K562 (cell line): ENCODE measurements at places on chromosomes 12 and 14.

GRCh38 chr12:48997719-48998496 lies 1.3 kb downstream of the DDN start:
- peak; percentile 79 for DNase-seq

DNA sequence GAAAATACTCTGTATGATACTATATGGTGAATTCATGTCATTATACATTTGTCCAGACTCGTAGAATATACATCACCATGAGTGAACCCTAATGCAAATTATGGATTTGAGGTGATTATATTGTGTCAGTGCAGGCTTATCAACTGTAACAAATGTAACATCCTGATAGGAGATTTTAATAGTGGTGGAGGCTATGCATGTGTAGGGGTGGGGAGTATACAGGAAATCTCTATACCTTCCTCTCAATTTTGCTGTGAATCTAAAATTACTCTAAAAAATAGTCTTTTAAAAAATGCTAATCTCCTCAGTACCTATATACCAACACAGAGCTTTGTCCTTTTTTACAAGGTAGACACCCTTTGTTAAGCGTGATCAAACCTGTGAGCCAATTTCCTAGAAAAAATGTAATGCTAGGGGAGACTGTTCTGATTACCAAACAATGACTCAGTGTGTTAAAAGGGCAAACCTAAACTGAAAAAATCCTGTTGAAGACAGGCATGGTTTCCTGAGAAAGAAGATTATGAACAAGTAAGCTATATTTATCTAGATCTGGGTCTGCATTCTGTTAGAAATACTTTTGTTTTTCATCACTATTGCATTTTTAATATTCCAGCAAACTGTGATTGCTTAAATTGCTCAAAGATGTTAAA lies 170.9 kb downstream of the DUSP6 start:
- no peak for DNase-seq

DNA sequence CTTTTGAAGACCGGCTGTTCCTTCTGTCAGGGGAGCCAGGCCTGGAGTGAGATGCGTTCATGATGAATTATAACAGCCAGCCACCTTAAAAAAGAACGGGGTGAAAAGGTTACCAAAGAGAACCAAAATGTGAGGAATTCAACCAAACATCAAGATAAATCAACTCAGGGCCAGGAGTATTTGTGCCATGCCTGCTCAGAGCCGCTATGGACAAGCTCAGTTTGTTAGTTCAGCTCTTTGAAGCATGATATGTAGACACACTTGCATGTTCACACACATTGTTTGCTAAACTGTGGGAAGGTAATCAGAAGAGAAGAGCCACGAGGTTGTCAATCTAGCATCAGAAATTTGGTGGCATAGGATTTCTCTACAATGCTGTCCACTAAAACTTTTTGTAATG lies 367.4 kb upstream of the TBX3 start:
- no peak for DNase-seq

- DNase-seq: no peak
Observed at GRCh38 chr12:30823156-30823699, 68.5 kb upstream of the CAPRIN2 start.

GRCh38 chr14:55340482-55340881 lies 69.3 kb downstream of the FBXO34 start:
- DNase-seq: no peak

GRCh38 chr12:48512855-48513254 lies 12.6 kb upstream of the OR8S1 start:
- DNase-seq: no peak

- no peak for DNase-seq
Observed at GRCh38 chr12:26995706-26996105, 18.5 kb downstream of the TM7SF3 start.

- peak; percentile 8 for DNase-seq
Observed at GRCh38 chr14:60092526-60092920, 800 bp downstream of the PCNX4 start.

DNA sequence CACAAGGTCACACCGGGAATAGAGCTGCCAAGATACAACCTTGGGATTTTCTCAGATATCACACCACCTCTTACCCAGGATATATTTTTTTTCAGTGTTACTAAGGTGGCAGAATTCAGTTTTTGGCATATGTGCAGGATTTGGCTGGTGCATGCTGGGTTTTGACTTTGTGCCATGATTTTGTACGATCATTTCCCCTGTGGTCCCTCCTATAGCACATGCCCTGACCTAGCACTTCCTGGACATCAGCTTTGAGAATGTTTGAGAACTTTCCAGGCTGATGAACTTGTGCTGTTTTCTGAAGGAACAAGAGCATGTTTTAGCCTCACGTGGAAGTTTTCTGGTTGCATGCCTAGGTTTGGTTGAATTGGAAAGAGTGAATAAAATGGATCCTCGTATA lies 11.0 kb upstream of the TBPL2 start:
- DNase-seq: no peak

- no peak for DNase-seq
Observed at GRCh38 chr14:74915426-74915825, 7.6 kb downstream of the RPS6KL1 start.

GRCh38 chr12:79818856-79819255 lies 116.0 kb downstream of the PPP1R12A start:
- no peak for DNase-seq

DNA sequence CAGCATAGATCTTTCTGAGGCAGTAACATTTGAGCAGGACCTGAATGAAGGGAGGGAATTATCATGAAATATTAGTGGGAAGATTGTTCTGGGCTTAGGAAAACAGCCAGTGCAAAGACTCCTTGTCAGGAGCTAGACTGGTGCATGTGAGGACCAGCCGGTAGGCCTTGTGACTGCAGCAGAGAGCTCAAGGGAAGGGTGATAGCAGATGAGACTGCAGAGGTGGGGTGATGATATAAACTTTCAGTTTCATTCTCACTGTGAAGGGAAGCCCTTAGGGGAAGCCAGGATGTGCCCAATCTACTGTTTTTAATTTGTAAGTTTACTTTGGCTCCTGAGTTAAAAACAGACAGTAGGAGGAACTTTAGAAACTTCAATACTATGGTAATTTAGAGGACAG lies 12.4 kb downstream of the IL22 start:
- DNase-seq: no peak

DNA sequence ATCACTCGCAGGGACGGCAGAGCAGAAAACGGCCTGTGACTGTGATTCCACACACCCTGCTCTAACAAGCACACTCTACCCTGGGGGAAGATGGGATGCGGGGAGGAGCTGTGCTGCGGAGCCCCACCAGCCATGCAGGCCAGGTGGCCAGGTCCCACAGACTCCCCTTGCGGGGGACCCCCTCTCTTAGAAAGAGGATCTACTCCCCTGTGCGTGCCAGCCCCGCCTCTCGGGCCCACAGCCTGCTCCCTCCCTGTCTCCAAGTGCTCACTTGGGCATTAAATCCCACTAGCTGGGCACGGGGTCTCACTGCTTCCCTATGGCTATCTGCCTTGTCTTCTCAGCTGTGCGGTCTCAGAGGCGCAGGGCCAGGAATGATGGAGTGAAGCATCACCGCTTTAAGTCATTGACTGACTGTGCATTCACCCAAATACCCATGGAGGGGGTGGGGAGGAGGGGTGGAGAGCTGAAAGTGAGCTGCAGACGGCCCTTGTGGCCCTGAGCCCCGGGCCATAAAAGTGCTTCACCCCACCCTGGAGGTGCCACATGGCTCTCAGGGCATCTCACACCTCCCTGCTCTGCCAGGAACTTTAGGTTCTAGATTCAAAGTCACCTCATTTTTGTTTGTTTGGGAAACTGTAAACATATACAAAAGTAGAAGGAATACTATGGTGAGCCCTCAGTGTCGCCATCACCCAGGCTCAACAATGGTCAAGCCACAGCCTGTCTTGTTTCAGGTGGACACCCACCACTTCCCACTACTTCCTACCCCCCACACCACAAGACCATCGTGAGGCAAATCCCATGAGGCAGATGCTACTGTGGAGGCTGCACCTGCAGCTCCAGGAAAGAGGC lies 9.4 kb downstream of the STX2 start:
- no peak for DNase-seq

DNA sequence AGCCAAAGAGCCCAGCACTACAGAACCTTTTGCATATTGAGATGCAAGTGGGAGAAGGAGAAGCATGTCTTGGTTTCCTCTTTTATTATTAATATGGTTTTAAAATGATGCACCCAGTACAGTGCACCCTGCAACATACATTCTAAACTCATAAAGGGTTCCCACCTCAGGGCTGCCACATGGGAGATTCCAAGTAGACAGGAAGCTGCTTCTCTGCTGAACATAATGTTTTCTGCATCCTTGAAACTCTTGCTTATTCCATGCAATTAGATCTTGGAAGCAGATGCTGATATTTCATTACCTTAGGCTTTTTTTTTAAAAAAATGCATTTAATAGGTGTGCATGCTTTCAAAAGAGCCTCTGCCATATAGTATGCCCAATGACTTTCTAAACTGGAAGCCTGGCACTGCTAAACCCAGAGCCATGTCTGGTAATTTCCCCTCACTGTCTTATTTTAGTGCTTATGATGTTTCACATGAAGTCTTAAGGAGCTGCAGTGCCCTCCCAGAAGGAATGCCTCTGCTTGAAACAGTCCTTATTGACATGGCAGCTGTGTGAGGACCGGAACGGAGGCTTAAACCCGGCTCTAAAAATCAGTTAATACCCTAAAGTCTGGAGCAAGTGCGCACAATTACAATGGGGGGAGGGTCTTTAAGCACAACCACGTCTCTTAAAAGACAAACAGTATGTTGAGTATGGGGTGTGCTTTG lies 2.0 kb upstream of the SIX1 start:
- no peak for DNase-seq

- no peak for DNase-seq
Observed at GRCh38 chr12:88035907-88036289, 6.7 kb upstream of the C12orf50 start.

GRCh38 chr14:105473033-105473676 lies 1.5 kb upstream of the CRIP2 start:
- DNase-seq: no peak

- DNase-seq: no peak
Observed at GRCh38 chr12:54460317-54460923, 13.0 kb downstream of the GTSF1 start.

DNA sequence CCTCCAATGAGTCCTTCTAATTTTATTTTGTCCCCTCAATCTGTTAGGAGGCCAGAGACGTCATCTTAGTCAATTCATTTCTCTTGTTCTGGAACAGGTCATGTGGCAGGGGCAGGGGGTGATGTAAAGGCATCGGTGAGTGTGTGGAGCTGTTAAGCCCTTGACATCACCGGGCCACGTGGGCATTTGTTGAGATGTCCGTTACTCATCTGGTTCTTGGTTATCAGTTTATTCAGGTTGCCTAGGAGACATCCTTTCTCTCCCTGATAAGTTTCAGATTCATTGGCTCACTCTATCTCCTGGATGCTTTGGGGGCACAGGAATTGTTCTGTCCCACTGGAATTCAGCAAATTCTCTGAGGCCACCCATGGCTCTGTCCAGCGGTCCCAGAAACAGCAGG lies 33.6 kb upstream of the SEL1L start:
- no peak for DNase-seq
